Foreskin keratinocyte (primary cell): ENCODE measurements at places on chromosomes 7 and 10.

DNA sequence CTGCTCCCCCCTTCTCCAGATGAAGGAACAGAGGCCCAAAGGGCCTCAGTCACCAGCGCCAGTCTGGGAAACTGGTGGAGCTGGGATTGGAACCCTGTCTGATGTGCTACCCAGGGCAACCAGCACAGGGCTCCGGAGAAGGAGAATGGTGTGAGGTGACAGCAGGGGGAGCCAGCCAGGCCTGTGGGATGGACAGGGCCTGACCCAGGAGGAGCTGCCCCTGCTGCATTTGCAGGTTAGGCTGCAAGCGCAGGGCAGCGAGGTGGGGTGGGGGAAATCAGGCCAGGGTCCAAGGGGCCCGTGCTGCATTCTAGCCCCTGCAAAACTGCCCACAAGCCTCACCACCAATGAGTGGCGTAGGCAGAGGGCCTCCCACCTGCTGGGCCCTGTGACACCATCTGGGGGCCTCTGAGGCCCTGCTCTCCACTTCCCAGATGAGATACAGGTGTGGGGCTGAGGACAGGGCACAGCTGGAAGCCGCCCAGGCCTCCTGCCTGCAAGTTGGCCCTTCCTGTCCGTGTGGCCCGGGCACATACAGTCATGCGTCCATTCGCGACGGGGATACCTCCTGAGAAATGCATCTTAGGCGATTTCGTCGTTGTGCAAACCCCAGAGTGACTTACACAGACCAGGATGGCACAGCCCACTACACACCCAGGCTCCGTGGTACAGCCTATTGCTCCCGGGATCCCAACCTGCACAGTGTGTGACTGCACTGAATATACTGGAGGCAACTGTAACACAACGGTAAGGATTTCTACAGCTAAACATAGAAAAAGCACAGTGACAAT, 45.3 kb downstream of the RASGEF1A start:
- no peak for DNase-seq

- no peak for DNase-seq
Measured at GRCh38 chr7:127208351-127208750, 44.4 kb downstream of the GRM8 start.

DNA sequence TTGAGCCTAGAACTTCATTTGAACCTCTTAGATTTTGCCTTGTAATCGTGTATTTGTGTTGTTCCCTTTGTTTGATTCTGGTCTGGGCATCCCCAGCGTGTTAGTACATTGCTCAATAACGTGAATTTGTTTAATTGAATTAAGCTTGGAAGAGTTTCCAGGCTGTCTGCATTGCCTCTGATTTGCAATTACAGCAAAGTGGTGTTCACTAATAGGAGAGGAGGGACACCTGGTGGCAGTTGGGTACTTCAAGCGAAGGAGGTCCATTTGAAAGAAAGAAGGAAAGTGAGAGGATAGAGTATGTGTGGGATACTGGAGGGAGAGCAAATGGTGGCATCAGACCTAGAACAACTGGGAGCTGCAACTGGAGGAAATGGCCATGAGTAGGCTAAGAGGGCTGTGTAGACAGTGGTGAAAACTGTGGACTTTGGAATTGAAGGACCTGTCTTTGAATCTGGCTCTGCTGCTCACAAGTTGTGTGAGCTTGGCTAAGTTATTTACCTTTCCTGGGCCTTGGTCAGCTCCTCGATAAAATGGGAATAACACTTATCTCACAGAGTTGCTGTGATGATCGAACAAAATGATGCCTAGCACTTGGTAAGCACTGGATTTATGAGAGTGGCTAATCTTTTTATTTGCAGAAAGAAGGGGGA, 15.1 kb downstream of the LSMEM1 start:
- DNase-seq: no peak

DNA sequence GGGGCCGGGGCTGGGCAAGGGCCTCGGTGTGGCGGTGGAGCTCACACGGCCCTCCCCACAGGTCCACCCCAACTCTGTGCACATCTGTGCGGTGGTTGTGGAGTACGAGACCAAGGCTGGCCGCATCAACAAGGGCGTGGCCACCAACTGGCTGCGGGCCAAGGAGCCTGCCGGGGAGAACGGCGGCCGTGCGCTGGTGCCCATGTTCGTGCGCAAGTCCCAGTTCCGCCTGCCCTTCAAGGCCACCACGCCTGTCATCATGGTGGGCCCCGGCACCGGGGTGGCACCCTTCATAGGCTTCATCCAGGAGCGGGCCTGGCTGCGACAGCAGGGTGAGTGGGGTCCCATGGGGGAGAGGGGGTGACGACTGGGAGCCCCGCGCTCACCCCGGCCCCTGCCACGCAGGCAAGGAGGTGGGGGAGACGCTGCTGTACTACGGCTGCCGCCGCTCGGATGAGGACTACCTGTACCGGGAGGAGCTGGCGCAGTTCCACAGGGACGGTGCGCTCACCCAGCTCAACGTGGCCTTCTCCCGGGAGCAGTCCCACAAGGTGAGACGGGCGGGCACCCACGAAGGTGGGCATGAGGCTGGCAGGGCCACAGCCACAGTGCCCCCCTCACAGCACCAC, 8.8 kb downstream of the TMEM120A start:
- DNase-seq: no peak

DNA sequence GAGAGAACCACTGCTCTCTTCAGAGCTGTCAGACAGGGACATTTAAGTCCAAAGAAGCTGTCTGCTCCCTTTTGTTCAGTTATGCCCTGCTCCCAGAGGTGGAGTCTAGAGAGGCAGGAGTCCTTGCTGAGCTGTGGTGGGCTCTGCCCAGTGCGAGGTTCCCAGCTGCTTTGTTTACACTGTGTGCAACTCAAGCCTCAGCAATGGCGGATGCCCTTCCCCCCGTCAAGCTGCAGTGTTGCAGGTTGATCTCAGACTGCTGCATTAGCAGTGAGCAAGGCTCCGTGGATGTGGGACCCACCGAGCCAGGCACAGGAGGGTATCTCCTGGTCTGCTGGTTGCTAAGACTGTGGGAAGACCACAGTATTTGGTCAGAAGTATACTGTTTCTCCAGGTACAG, 438.9 kb downstream of the ARL4A start:
- DNase-seq: no peak

DNA sequence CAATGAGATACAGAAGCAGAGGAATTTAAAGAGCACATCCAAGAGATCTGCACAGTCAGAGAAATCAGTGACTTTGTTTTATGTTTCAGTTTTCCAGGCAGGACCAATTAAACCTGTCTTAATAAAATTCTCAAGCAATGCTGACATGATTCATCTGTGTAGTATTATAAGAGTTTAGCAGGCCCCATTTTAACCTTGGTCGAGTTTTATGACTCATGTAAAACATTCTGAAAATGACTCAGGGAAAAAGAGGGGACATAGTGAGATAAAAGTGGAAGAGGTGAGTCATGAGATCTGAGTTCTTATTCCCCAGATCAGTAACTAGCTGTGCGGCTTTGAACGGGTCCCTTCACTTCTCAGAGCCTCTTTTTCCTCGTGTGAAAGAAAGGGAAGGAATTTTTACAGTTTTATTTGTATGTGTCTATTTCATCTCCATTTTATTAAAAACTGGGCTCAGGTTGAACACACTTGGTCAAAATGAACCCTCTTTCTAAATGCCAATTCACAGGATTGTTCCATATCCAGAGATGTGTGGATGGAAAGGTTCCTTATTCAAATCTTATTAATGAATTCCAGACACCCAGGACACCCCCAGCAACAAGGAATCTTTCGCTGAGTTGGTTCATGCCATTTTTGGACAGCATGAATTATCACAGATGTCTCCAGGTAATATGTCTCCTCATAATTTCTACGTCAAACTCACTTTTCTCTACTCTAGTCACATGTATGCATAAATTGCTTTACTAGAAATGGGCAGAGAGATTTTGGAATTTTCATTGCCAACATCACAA, 143.2 kb downstream of the JAZF1 start:
- peak; percentile 94 for DNase-seq

- DNase-seq: no peak
Measured at GRCh38 chr10:21492421-21492820, 33.1 kb downstream of the SKIDA1 start.

DNA sequence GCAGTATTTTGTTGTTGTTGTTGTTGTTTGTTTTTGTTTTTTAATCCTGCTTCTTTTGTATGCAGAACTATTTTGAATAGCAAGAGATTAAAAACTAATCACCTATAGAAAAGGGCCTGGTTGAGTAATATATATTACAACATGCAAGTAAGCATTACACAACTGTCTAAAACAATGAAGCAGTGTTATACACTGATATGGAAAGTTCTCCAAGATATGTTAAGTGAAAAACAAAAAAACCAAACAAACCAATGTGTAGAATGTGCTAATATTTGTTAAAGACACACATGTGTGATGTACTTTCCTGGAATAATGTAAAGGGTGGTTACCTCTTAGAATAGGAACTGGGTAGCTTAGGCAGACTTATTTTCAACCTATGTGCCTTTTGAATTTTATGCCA, 117.4 kb downstream of the ZNF365 start:
- DNase-seq: peak; percentile 26

- DNase-seq: no peak
Measured at GRCh38 chr10:60979667-60980104, 35.7 kb upstream of the RHOBTB1 start.

- no peak for DNase-seq
Measured at GRCh38 chr10:69816521-69816920, 14.8 kb downstream of the COL13A1 start.

DNA sequence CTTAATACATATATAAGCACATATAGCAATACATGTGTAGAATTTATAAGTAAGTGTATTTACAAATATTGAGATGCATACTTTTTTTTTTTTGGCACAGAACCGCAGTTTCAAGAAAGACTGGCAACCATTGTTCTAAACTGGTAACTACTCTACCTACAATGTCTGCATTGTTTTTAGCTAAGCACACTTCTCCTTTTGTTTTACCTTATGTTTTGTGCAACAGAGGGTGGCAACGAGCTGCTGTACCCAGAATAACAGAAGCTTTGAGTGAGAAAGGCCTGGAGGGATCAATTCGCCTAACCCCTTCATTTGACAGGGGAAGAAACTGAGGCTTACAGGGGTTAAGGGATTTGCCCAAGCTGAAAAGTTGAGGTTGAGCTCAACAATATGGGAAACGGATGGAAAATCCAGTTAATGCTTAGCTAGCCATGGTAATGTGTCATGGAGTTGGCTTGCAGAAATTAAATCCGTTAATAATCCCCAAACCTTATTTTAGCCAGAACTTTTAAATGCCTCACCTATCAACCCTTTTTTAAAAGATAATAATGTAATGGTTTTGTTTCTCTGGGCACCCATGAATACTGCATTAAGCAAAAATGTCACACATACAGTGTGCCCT, 25.5 kb downstream of the FZD1 start:
- no peak for DNase-seq

- no peak for DNase-seq
Measured at GRCh38 chr10:36676321-36676720, 449.1 kb upstream of the ANKRD30A start.

DNA sequence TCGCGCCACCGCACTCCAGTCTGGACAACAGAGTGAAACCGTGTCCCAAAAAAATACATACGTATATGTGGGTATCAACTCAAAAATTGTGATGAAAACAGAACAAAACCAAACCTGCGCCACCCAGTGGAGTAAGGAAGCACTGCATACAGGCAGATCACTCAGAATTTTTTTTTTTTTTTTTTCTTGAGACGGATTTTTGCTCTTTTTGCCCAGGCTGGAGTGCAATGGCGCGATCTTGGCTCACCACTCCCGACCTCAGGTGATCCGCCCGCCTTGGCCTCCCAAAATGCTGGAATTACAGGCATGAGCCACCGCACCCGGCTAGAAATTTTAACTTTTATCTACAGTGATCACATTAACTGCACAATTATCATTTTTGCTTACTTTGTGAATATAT, 9.1 kb upstream of the TMEM236 start:
- DNase-seq: no peak

DNA sequence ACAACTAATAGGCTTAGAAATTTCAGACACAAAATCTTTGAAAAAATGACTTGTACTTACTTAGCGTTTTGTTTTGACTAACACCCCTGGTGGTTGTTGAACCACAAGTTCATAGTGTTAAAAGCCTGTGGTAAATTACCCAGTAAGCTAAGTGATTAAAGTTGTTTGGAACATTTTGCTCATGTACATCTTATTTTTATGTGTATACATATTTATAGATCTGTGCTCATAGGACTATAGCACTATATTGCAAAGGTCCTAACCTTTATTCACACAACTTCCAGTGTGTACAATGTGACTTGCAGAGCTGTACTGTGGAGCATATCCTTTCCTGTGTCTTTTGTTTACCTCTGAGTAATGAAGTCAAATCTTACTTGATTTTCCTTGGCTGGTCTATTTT, 79.6 kb downstream of the BMPR1A start:
- no peak for DNase-seq

GRCh38 chr7:40673285-40673684, 538.5 kb downstream of the SUGCT start:
- no peak for DNase-seq

GRCh38 chr7:91345449-91345848, 81.2 kb downstream of the FZD1 start:
- no peak for DNase-seq

DNA sequence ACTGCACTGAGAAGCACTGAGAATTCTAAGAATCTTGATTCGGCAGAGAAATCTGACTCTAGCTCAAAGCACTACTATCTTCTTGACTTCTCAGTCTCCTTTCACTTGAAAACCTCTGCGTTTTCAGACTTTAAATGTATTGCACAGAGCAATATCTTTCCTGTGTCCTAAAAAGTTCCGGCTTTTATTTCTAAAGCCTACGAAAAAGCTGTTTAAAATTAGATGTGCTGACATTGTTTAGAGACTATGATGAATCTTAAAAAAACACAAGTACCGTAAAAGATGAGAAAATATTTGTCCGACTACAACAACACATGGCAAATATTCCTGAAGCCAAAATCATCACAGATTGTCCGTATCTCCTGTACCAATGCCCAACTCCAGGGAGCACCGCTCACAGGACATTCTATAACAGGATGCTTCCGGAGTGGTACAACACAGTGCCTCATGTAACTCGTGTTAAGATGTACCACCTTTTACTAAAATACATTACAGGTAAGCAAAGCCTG, 136.9 kb downstream of the CUBN start:
- no peak for DNase-seq

- DNase-seq: no peak
Measured at GRCh38 chr7:124076841-124077240, 44.0 kb upstream of the TMEM229A start.

DNA sequence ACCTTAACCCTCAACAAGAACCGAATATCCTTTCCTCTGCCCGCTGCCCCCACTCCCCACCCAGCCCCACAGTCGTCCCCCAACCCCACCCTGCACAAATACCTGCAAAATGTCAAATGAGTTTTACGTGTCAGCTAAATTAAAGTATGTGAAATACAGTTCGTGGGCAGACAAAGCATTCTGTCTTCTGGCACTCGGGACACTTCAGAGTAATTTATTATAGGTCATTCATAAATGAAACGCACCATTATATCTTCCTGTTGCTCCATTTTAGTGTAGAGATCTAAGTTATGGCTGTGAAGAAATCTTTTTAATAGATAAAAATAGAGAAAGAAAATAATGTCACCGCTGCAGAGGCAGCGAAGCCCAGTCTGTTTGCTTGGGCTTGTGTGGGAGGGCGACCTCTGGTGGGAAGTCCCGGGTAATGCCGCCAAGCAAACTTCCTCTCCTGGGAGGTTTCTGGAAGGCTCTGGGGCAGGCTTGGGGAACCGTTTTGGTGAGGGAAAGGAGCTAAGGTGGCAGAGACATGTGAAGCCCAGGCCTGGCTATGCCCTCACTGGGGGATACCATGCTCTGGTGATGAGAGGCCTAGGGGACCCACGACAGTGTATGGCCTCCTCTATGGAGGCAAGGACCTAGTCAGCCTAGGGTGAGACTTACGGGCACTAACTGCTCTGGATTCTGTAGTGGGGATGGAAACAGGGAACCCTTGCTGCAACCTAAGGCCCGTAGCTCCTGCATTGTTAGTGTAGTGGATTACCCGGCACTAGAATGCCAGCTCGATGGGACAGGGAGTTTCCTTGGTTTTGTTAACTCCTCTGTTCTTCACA, 604.9 kb downstream of the LRMDA start:
- no peak for DNase-seq
